ENCODE measurements at places on chromosomes 6 and 20.

DNA sequence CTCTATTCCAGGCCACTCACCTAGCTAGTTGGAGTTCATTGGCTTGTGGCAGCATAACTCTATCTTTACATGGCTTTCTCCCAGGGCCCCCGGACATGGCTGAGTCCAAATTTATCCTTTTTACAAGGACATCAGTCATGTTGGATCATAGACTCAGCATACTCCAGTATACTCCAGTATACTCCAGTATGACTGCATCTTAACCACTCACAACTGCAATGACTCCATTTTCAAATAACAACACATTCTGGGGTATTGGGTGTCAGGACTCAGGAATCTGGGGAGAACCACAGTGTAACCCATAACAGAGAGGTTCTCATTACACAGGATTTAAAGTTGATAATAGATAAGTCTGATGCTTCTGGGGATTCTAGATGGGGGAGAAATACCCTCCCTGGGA lies 53.8 kb upstream of the TSHZ2 start:
- no peak for DNase-seq

DNA sequence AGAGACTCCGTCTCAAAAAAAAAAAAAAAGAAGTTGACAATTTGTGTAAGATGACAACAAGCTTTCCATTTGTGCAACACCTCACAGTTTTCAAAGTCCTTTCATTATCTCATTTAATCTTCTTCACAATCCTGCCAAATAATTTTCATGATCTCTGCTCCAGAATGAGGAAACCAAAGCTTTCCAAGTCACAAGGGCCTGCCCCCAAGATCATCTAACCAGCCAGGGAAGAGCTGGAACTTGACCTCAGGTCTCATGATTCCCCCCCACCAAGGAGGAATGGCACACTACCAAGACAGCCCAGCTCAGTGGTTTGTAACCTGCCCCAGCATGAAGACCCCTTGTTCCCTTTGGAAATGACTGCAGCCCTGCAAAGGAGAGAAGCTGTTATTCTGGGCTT lies 74.0 kb upstream of the PIM1 start:
- no peak for DNase-seq

DNA sequence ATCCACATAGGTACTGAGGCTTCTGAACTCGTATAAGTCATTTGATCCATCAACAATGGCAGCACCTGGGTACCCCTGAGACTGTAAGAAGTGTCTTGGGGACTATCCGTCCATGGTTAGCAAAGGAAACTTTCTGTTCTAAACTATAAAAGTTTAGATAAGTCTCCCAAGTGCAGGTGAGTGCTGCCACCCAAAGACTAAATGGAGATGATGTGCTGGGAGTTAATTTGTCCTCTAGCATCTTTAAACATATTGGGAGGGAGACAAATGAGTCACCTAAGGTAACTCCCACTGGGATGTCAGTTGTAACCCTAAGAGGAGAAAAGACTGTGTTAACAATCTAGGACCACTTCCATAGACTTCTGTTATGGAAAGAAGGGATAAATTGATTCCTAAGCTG lies 6.2 kb downstream of the BEND6 start:
- no peak for DNase-seq

- DNase-seq: no peak
Measured at GRCh38 chr6:16158943-16159557, 30.2 kb downstream of the MYLIP start.

DNA sequence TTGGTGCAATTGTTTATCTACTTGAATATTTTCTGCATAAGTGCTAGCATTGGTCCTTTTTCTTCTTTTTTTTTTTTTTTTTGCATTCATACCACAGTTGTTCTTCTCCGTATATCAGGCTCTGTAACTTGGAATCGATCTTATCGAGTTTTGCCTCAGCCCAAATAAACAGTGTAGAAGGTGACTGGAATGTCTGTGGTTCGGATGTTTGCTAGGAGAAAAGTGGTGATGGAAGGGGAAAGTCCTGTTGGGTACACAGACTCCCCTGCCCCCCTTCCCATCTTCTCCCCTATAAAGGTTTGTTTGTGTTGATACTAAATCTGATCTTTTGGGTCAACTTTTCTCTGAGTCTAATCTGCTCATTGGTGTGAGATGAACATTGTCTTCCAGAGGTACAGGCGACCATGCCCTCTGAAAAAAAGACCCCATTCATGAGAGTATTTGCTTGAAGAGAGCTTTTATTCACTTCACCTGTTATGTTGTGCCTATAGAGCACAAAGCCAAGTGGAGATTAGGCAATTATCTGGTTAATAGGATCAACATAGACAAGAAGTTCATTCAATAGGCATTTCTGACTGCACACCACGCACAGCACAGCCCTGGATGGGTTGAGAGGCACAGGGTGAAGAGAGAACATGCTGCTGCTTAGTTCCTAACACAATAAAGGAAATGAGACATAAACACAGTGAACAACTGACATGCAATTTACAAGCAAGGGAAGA lies 620.0 kb downstream of the PKHD1 start:
- DNase-seq: no peak

DNA sequence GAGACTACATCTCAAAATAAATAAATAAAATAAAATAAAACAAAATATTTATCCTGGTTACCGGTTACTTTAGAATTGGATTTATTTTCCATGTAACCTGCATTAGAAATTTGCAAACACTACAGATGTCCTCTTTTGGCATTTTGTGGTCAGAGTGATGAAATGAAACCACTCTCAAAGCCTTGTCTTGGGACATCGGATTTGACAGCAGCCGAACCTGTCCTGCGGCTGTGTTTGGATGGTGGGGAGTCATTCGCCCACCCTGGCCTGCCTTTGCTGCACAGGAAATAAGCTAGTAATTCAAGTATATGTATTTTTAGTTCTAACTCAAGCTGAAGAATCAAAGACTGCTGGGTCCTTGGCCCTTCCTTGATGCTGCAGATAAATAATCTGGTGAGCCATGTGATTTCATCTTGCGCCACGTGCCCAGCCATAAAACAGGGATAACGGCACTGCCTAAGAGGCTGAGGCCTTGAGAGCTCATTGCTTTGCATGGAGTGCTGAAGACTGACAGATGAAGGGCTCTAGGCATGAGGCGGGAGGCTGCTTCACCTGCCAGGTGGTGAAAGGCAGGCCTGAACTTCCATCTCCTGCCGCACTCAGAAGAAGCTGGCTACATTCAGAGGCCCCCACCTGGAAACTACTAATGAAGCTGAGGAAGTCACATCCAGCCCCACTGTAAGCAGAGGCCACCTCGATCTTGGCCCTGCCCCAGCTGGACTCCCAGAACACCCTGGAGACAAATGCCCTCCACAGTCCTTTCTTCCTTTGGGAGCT lies 76.9 kb downstream of the NOL4L start:
- no peak for DNase-seq

GRCh38 chr6:121686611-121687023 lies 251.2 kb downstream of the GJA1 start:
- no peak for DNase-seq

- DNase-seq: no peak
Measured at GRCh38 chr6:151130329-151130728, 109.4 kb upstream of the AKAP12 start.
